Placental pericyte (primary cell): ENCODE measurements at places on chromosomes 5 and 9. TPM values are rescaled to one million over a fixed set of nuclear protein-coding genes. Genes with fewer than 3 reads are reported as not detected.

DBH gene
- not detected in 2 replicates for total RNA-seq

CAMK2A gene
- 2.0 and 2.4 TPM in 2 replicates for total RNA-seq

BTNL8 gene
- not detected in 2 replicates for total RNA-seq

NAIP gene
- 2.4 and 3.3 TPM in 2 replicates for total RNA-seq

UIMC1 gene
- 30.8 and 36.3 TPM in 2 replicates for total RNA-seq

PIP5K1B gene
- under 0.01 TPM in 2 replicates for total RNA-seq

ECSCR gene
- 0.43 TPM in 1 of 2 replicates, not detected in the other for total RNA-seq

CYLC2 gene
- not detected in 2 replicates for total RNA-seq

STARD4 gene
- 181 and 348 TPM in 2 replicates for total RNA-seq
